ENCODE measurements at places on chromosomes 16 and 17.

DNA sequence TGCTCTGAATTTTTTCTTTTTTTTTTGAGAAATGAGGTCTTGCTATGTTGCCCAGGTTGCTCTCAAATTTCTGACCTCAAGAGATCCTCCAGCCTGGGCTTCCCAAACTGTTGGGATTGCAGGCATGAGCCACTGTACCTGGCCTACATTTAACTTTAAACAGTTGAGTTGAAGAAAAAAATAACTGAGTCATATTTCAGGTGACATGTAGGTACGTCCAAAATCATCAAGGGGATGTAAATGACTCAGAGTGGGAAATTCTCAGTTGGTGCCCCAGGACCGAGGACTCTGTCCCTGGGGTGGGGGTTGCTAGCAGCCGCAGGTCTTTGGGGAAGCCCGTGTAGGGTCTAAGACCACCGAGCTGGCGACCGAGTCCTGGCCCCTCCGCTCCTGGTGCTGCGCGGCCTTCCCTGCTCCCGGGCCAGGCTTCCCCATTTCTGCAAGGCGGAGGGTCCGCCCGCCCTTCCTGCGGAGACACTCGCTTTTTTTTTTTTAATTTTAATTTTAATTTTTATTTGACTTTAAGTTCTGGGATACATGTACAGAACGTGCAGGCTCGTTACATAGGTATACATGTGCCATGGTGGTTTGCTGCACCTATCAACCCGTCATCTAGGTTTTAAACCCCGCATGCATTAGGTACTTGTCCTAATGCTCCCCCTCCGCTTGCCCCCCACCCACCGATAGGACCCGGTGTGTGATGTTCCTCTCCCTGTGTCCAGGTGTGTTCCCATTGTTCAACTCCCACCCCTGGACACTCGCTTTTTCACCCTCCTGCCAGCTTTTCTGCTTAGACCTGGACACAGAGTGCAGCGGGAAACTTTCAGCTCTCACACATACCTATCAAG is 12.7 kb upstream of the N4BP1 start:
- DNase-seq = no peak

DNA sequence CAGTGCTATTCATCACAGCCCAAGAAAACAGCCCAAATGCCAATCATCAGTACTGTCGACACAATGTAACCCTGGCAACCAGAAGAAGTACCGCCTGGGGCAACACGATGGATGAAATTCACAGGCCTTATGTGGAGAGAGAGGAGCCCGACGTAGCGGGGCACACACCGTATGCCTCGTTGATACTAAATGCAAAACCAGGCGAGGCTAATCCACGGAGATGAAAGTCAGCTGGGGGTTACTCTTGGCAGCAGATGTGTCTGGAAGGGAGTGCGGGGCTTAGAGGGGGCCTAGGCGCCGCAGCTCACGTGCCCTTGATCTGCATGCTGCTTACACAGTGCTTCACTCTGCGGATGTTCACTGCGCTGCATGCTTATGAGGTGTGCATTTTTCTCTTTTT is 29.8 kb downstream of the ITGAE start:
- DNase-seq = no peak

GRCh38 chr17:59149841-59150511 is 5.0 kb downstream of the SKA2 start:
- no peak for DNase-seq

- DNase-seq = peak; percentile 96
These were observed 43.2 kb upstream of the MRPS23 start for GRCh38 chr17:57892820-57893595.

- DNase-seq = no peak
These were observed 99.9 kb downstream of the RPTOR start for GRCh38 chr17:80644536-80644935.

GRCh38 chr17:50265212-50265611 is 9.1 kb upstream of the TMEM92 start:
- DNase-seq = peak; percentile 3

Measured in hepatic stellate cell (primary cell).